Activated CD4-positive, alpha-beta T cell treated with anti-CD3 and anti-CD28 coated beads for 48 hours (primary cell): ENCODE measurements at places on chromosomes 5 and 9.

DNA sequence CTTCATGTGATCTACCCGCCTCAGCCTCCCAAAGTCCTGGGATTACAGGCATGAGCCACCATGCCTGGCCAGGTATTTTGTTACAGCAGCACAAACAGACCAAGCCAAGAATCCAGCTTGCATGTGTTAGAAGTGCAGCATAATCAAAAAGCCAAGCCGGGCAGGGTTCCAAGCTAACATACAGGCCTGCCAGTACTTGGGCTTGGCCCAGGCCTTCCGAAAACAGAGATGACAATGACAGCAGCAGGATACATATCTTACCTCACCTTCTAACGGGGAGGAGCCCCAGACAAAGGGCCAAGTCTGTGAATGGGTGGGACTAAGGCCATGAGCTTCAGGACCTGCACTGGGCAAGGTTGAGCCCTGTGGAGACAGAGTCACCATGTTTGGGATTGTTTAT lies 91.4 kb upstream of the ZNF462 start:
- DNase-seq: no peak

DNA sequence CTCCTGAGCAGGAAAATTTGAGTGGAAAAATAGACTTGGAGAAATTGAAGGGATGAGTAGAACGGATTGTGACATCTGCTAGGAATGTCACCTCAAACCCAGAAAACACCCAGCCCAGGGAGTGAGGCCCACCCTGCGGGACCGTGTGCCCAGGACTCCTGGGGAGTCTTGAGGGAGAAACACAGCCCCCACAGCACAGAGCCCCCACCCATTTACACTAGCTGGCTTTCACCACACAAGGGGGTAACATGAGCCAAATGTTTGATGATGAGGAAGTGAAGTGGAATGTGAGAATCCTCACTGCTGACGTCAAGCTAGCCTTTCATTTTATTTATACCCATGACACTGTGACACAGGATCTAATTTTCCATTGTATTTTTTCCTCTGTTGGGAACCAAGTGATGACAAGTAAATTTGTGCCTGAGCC lies 42.8 kb upstream of the PDE8B start:
- no peak for DNase-seq

DNA sequence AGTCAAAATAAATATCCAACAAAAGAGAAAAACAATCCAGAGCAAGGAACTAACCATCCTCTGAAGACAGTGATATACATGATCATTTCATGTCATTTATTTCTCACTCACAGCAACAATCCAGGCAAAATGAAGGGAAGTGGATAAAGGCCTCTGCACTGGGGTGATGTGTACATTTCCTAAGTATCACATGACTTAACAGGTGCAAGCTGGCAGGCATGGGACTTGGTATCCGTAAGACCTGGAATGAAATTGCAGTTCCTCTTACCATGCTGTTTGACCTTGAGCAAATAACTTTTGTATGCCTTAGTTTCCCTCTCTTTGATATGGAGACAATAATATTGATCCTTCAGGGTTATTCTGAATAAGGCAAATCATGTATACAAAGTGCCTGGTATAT lies 77.6 kb downstream of the PRLR start:
- DNase-seq: no peak

DNA sequence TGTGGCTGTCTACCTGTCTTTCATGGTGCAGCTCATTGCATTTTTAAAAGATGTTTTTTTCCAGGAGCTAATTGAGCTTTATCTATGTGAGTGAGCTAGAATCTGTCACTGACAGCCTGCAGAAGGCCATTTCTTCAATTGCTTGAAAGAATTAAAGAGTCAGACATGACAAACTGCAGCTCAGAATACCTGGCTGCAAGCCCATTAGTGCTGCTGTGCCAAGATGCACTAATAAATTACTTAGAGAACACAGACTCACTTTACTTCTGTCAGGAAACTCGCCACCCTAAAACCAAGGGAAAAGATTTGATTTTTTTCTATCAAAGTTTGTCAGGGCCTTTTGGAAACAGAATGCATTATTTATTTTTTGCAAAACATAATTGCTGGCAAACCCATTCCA lies 368.3 kb downstream of the CAAP1 start:
- no peak for DNase-seq

DNA sequence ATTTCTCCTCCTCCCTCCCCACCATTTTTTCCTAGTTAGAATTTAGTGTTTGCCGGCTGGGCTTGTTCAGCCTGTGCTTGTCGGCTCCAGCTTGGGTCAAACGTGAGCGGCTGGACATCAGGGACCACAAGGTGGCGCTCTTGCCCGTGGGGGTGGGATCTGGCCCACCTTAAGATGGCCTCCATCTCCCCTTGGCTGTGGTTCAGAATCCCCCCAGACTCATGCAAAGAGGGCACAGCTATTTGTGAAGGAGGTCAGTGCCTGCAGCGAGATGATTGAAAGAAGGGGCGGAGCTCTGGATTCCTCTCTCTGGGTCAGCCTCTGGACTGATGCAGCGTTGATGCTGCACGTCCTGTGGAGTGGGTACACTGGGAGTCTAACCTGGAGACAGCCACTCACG lies 283.3 kb upstream of the TUT7 start:
- DNase-seq: peak; percentile 28

GRCh38 chr5:121841892-121842291 lies 9.8 kb upstream of the FTMT start:
- no peak for DNase-seq

DNA sequence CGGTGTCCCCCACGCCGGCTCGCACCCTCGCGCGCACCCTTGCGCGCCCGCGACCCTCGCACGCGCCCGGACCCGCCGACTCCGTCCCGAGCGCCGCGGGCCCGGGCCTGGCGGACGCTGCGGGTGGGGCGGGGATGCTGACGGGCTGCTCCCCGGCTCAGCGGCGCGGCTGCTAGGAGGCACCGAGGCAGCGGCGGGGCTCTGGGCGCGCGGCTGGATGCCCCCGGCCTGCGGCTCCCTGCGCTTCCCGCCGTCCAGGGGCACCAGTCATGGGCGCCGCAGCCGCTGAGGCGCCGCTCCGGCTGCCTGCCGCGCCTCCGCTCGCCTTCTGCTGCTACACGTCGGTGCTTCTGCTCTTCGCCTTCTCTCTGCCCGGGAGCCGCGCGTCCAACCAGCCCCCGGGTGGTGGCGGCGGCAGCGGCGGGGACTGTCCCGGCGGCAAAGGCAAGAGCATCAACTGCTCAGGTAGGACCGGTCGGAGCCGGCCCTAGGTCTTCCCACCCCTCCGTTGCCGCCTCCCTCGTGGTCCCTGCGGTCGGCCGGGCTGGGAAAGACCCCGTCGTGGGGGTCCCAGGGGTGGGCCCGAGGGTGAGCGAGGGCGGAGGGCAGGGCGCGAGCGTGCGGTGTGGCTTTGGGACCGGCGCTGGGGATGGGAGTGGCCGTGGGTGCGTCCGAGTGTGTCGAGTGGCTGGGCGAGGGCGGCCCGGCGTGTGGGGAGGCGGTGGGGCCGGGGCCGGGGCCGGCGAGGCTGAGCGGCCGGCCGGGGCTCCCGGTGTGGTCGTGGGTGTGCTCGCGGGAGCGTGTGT lies 530 bp downstream of the TMEFF1 start:
- DNase-seq: peak; percentile 50

- no peak for DNase-seq
Observed at GRCh38 chr9:120944434-120944843, 17.8 kb upstream of the TRAF1 start.

GRCh38 chr5:33241802-33242201 lies 199.0 kb upstream of the TARS1 start:
- DNase-seq: no peak

DNA sequence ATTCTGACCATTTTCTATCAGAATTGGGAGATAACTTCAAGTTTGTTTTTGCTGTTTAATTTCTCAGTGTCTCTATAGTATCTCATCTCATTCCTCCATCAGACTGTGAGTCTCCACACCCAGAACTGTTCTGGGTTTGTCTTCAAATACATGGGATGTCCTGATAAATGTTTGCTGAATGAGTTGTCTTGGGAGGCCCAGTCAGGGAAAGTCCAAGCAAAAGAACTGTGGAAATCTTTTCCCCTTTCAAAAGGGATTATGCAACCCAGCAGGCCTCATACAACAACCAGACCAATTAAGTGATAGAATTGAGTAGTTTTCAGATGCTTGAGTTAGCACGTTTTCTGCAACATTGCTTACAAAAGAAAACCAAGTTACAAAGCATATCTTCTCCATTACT lies 324.4 kb downstream of the BRINP1 start:
- DNase-seq: no peak

GRCh38 chr5:79075646-79076426 lies 6.3 kb downstream of the BHMT2 start:
- DNase-seq: no peak

DNA sequence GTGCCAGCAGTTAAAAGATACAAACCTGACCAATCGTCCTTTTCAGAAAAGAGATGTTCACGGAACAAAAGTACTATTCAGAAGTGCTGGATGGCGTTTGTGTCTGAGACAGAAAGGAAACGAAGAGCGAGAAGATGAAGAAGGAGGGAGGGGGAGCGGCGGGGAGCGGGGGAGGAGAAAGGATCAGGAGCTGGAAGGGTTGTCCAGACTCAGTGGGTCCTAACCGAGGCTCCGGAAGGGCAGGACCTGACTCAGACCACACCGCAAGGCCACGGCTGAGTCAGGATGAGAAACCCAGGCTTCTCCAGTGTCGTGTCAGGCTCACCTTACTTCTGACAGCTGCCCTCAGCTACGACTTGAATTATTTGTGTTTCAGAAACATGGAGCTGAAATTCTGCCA lies 46.2 kb downstream of the PAX5 start:
- DNase-seq: no peak

- no peak for DNase-seq
Observed at GRCh38 chr9:21883642-21884041, 81.2 kb downstream of the MTAP start.

GRCh38 chr5:122073018-122073417 lies 5.0 kb downstream of the LOX start:
- DNase-seq: no peak

DNA sequence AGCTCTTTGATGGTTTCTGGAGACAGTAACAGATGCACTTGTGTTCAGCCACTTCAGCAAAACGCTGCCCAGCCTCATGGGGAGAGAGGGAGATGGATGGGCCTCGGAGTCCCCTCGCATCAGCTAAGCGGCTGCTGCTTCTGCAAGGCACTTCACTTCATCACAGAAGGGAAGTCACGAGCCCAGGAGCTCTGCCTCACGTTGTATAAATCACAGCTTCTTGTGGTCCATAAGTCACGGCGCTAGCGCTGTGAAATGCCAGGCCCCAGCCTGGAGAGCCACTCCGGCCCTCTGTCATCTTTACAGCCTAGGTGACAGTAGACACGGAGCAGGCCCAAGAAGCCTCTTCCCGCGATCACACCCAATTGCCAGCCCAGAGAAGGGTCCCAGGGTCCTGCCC lies 23.4 kb downstream of the DBH start:
- DNase-seq: no peak

DNA sequence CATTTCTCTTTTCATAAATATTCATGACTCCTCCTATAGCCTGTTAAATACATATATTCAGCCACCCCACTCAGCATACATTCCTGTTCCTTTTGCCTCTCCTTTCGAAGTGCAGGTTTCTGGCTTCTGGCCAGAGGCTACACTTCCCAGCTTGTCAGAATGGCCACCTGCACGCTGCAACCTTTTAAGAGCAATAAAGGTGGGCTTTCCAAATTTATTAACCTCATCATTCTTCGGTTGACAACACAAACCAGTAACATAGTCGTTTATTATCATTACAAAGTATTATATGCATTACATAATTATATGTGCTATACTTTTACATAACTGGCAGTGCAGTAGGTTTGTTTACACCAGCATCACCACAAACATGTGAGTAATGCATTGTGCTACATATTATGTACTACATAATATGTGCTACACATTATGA lies 16.5 kb upstream of the TMEM171 start:
- DNase-seq: no peak

GRCh38 chr9:26956860-26957233 lies 635 bp downstream of the IFT74 start:
- DNase-seq: no peak

GRCh38 chr5:154249826-154250225 lies 59.3 kb downstream of the GALNT10 start:
- no peak for DNase-seq

DNA sequence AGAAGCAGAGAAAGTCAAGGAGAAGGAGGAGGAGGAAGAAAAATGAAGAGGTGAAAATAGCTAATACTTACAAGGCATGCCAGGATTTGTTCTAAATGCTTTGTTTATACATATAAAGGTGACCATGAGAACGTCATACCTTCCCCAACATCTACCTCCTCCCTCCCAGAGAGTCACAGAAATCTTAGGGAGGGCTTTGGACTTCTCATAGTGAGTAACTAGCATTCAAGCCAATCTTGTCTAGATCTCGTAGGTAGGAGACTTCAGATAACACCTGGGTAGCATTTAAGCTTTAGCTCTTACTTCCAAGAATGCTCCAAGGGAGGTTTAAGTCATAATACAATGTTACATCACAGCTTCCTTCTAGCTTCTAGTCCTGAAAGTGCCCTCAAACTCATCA lies 36.5 kb upstream of the GPBP1 start:
- no peak for DNase-seq

GRCh38 chr9:137630126-137630525 lies 11.3 kb downstream of the EHMT1 start:
- no peak for DNase-seq

GRCh38 chr5:26518065-26518464 lies 520.3 kb downstream of the CDH9 start:
- no peak for DNase-seq

DNA sequence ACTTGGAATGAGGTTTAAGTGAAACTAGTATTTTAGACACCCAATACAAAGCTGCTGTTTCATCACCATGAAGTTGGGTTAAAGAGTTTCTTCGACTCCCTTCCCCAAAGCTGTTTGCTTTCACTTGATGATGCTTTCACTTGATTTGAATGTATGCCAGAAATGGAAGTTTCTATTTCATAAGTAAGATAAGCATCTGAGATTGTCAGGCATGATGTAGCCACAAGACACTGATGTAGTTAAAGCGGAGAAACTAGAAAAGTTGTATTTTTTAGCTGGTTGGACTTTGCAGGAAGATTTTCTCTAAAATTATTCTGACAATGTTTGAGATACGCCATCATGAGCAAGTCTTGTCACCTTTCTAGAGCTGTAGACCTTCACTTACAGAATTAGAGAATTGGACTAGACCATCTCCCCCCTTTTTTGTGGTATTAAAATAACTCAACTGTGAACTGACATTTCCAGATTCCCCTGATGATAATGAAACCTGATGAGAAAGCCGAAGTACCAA lies 20.0 kb downstream of the MOCS2 start:
- no peak for DNase-seq

DNA sequence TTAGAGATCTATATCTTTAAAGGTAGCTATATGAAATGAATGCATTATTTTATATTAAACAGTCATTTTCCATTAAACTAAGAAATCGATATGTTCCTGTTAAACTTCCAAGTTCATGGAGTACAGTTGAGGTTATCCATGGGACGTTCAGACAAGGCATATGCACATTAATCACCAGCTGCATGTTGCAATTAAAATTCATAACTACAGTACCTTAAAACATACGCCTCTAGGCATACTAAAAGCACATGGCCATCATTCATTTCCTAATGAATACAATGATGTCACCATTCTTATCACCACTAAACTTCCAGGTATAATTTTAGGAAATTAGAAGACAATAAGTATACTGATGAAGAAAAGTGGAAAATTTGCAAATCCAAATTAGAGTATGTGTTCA lies 174.3 kb downstream of the CDH12 start:
- DNase-seq: no peak
